ENCODE measurements at places on chromosomes 4 and X.

DNA sequence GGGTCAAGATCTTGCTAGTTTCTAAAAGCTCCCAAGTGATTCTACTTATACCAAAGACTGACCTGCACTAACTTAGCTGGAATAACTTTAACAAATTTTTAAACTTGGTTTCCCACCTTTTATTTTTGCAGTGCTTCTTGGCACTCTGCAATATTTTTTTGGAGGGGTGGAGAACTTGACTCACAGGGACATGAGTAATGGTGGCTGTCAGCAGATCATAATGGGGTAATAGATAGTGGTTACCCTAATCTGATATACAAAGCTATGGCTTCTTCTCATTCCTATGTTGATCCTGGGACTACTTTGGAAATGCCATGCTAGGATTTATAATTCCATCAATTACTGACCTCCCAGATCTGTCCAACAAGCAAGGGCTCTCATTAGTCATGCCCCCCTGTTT is 295.7 kb downstream of the GPAT3 start:
- DNase-seq, result no peak

DNA sequence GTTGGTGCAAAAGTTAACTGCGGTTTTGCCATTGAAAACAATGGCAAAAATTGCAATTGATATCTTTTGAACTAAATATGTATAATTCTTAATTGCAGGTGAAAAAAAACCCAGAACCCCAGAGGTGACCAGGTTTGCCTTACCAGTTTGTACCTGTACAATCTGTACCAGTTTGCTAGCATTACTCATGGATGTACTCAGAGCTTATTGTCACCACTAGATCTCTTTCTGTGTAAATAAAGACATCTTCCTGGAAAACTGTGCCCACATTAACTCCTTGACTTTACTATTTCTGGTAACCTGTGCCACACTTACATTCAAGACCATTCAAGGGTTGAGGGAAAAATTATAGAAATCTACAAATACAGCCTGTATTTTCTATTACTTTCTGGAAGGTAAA is 139.7 kb downstream of the ELOVL6 start:
- no peak for DNase-seq

GRCh38 chr4:151527699-151528098 is 118.7 kb downstream of the FHIP1A start:
- no peak for DNase-seq

GRCh38 chr4:2245057-2245786 is 3.3 kb upstream of the HAUS3 start:
- DNase-seq, result no peak

GRCh38 chr4:96009427-96010119 is 169.7 kb downstream of the PDHA2 start:
- DNase-seq, result no peak

- no peak for DNase-seq
These were observed 48.7 kb upstream of the PHOX2B start for GRCh38 chr4:41797260-41797659.

GRCh38 chr4:26474551-26474950 is 15.7 kb downstream of the CCKAR start:
- DNase-seq, result no peak

DNA sequence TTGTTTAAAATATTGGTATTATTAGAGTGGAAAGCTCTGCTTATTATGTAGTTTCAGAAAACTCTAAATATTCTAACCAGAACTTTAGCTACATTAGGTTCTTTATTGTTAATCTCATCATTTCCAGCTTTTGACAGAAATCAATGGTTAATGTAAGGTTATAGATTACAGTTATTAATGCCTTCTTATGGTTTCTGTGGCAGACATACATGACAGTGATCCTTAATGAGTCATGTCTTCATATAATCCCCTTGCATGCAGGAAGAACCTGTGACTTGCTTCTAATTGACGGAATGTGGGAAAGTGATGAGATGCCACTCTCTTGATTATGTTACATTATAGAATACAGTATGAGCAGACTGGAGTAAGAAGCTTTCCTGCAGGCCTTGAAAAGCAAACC is 23.5 kb downstream of the KLHL8 start:
- DNase-seq, result no peak

DNA sequence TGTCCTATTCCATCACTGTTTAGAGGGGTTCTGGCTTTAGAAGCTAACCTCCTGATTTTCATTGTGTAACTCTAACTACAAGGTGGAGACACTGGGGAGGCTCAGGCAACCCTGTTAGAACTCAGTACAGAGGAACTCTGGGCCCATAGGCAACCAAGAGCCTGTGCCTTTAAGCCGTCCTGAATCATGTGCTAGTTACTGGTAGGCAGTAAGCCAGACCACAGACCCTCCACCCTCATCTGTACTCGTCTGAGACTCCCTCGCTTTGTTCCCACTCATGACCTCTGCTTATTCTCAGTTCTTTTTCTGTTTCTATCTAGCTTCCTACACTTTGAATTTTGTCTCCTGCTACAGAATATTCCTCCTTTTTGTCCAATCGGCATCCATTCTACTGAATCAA is 31.4 kb downstream of the TBC1D1 start:
- DNase-seq, result no peak

GRCh38 chr4:164571593-164572390 is 182.1 kb upstream of the SMIM31 start:
- DNase-seq, result no peak

GRCh38 chr4:142248946-142249345 is 597.2 kb downstream of the INPP4B start:
- DNase-seq, result no peak

DNA sequence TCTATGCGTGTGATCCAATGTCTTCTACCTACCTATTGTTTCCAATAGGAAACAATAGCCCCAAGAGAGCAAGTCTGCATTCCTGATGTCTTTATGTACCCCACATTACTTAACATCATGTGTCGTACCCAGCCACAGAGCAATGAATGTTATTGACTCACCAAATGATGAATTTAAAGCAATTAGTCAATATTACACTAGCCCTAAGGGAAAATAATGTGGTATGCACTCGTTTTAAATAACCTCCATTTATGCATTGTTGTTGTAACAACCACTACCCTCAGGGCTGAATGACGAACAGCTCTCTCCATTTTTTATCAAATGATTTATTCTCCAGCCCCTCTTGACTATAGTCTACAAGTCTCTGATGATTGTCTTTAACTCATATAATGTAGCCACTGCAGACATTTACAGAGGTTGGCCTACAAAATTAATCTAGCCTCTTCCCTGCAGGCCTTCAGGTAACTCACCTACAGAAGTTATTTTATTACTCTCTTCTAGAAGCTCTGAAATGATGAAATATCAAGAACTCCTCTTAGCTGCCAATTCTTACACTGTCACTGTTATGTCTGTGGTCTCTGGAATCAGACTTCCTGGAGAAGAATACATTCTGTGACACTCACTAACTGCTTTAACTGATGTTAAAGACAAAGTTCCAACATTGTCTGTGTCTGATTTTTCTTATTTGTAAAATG is 601.7 kb upstream of the GRIA3 start:
- DNase-seq, result no peak

- no peak for DNase-seq
These were observed 336.3 kb upstream of the TRAM1L1 start for GRCh38 chr4:117421706-117422105.

- DNase-seq, result no peak
These were observed 8.6 kb downstream of the LCORL start for GRCh38 chr4:18012807-18013462.

DNA sequence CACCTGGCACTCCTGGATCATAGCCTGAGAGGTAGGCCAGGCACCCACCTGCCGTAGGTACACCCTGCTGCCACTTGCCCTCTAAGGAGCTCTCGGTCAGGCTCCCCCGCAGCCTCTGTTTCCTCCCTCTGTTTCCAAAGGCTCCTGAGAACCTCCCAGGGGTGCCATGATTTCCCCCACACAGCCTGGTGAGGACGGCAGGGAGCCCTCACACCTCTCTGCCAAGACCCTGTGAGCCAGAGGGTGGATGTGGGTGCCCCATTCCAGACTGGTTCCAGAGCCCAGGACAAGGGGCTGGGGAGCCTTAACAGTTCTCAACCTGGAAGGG is 1.6 kb upstream of the ABLIM2 start:
- no peak for DNase-seq

GRCh38 chr4:5952286-5952974 is 59.5 kb upstream of the CRMP1 start:
- no peak for DNase-seq

GRCh38 chr4:43990963-43991362 is 457.6 kb downstream of the KCTD8 start:
- DNase-seq, result no peak

DNA sequence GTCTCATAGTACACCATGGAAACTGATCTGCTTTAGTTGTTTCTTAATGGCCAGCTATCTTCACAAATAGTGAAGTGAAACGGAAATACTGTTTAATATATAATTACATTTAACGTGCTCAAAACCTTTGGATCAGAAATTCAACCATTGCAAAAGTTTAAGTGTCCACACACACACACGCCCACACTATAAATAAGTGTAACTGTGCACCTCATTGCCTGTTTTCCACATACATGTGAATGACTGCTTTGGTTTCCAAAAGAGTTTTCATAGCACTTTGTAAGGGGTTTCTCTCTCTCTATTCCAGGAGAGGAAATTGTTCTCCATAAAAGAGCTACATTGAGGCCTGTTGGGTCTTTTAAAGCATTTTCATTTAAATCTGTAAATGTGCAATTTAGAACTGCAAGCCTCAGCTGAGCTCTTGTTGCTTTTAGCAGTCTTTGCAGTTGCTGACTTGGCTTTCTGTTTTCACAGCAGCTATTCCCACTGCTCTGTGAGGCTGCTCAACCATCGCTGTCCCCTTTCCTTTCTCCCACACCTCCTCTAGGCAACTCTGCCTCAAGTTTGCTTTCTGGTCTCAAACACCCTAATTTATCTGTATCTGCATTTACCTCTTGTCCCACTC is 94.5 kb downstream of the RAPGEF2 start:
- no peak for DNase-seq

GRCh38 chr4:99753931-99754330 is 62.7 kb upstream of the DAPP1 start:
- no peak for DNase-seq

GRCh38 chr4:123849495-123849894 is 452.9 kb downstream of the SPRY1 start:
- no peak for DNase-seq

DNA sequence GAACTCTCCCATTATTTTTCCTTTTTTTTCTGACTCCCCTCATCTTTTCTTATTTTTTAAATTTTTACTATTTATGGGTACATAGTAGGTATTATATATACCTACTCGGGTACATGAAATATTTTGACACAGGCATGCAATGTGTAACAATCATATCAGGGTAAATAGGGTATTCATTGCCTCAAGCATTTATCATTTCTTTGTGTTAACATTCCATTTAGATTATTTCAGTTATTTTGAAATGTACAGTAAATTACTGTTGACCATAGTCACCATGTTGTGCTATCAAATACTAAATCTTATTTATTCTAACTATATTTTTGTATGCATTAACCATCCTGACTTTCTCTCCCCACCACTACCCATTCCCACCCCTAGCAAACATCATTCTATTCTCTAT is 33.8 kb upstream of the SLIT2 start:
- no peak for DNase-seq

DNA sequence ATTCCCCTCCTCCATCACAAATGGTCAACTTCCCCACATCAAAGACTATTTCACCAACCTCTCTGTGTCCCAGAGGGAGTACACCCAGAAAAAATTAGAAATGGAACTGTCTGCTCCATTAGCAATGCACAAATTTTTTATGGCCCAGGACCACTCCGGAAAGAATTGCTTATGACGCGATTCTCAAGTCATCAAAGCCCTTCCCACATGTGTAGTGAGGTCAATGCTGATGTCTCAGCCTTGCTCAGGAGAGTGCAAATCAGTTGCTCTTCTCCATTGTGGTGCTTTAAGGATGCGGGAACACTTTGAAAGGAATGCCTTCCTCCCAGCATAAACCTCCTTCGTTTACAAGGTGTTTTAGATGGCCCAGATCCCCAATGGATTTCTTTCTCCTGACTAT is 518.3 kb downstream of the PPARGC1A start:
- DNase-seq, result no peak

GRCh38 chr4:141220271-141220670 is 424 bp upstream of the ZNF330 start:
- no peak for DNase-seq

DNA sequence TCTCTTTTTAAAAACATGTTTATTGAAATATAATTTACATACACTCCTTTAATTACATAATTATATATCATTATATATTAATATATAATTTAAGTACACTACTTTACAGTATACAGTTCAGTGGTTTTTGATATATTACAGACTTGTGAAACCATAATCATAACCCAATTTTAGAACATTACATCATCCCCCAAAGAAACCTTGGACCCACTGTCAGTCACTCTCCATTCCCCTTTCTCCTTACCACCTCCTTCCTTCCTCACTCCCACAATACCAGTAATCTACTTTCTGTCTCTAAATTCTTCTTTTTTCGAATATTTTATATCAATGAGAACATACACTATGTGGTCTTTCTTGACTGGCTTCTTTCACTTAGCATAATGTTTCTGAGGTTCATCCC is 17.9 kb upstream of the EXOSC9 start:
- DNase-seq, result no peak

GRCh38 chr4:26141911-26142638 is 178.7 kb upstream of the RBPJ start:
- DNase-seq, result no peak

DNA sequence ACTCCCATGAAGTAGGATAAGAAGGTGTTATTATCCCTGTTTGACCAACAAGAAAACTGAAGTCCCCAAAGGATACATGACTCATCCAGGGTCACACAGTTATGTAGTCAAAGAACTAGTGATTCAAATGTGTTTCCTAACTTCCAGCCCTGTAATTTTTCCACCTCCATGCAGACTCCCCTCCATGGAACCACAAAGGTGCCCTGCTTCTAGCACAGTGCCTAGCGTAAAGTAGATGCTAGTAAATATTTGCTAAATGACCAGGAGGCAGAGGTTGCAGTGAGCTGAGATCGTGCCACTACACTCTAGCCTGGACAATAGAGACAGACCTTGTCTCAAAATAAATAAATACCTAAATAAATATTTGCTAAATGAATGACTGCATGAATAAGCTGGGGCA is 55.8 kb downstream of the FRMPD3 start:
- no peak for DNase-seq

GRCh38 chr4:5801696-5802095 is 90.7 kb downstream of the EVC start:
- DNase-seq, result no peak

- DNase-seq, result no peak
These were observed 220.9 kb upstream of the PSAPL1 start for GRCh38 chr4:7655511-7656243.

- no peak for DNase-seq
These were observed 44.1 kb downstream of the INPP4B start for GRCh38 chr4:142801966-142802365.
